ENCODE measurements at places on chromosomes 6 and 20. TPM values are rescaled to one million over a fixed set of nuclear protein-coding genes. Genes with fewer than 3 reads are reported as not detected.

The RBL1 gene
- 5.5 TPM for total RNA-seq

The EYS gene
- under 0.01 TPM for total RNA-seq

The SALL4 gene
- 0.07 TPM for total RNA-seq

The LKAAEAR1 gene
- not detected for total RNA-seq

The MAP7 gene
- 1.3 TPM for total RNA-seq

The CCN6 gene
- total RNA-seq: 0.10 TPM

The ELOVL4 gene
- 5.4 TPM for total RNA-seq

The UBE3D gene
- 4.6 TPM for total RNA-seq

The NKAIN4 gene
- total RNA-seq: not detected

The FOXA2 gene
- total RNA-seq: not detected

The COL9A1 gene
- total RNA-seq: not detected

The FAM209A gene
- not detected for total RNA-seq

The PANK2 gene
- total RNA-seq: 41.0 TPM

The NFATC2 gene
- total RNA-seq: 0.30 TPM

The PNPLA1 gene
- 0.03 TPM for total RNA-seq

The PRKN gene
- total RNA-seq: 1.1 TPM

The PNLDC1 gene
- total RNA-seq: 0.20 TPM

The USP49 gene
- 2.8 TPM for total RNA-seq

The MOG gene
- total RNA-seq: not detected

The GPR6 gene
- not detected for total RNA-seq

The TP53RK gene
- 10.9 TPM for total RNA-seq

The PBOV1 gene
- total RNA-seq: not detected

The HLA-DQA1 gene
- total RNA-seq: not detected

The PARD6B gene
- total RNA-seq: 0.20 TPM

The ARMH2 gene
- not detected for total RNA-seq

The SAMD3 gene
- total RNA-seq: 9.3 TPM

The NCR2 gene
- total RNA-seq: not detected

The PRDM13 gene
- total RNA-seq: not detected

The TAGAP gene
- total RNA-seq: not detected
